ENCODE measurements at places on chromosomes 6 and 20.

- no peak for DNase-seq
Observed at GRCh38 chr6:36685166-36685924, 6.8 kb downstream of the CDKN1A start.

- no peak for DNase-seq
Observed at GRCh38 chr6:138052783-138053182, 54.4 kb downstream of the PERP start.

- DNase-seq: no peak
Observed at GRCh38 chr6:43254846-43255245, 11.6 kb downstream of the TTBK1 start.

DNA sequence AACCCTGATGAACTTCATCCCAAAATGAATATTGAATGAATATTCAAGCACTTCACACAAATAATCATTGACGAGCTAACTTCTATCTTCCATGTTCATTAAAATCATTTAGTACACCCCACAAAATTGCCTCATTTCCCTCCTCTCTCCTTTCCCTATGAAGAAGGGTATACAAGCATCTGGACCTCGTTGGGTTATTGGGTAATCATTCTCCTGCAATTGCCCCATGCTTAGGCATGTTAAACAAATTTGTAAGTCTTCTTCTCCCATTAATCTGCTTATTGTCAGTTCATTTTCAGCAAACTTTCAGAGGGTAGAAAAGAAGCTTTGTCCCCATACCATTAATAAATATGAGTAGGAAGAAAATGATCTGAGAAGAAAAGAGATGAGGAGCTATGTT, 27.6 kb downstream of the PRKN start:
- no peak for DNase-seq

GRCh38 chr6:30192076-30192475, 21.1 kb downstream of the TRIM26 start:
- no peak for DNase-seq

GRCh38 chr6:136405420-136406029, 115.9 kb upstream of the BCLAF1 start:
- DNase-seq: no peak

Measured in AG04450 (cell line).